CD4-positive, alpha-beta memory T cell (primary cell): ENCODE measurements at places on chromosomes 2 and 18.

GRCh38 chr2:178241844-178242551, 47.7 kb downstream of the OSBPL6 start:
- DNase-seq, result no peak

DNA sequence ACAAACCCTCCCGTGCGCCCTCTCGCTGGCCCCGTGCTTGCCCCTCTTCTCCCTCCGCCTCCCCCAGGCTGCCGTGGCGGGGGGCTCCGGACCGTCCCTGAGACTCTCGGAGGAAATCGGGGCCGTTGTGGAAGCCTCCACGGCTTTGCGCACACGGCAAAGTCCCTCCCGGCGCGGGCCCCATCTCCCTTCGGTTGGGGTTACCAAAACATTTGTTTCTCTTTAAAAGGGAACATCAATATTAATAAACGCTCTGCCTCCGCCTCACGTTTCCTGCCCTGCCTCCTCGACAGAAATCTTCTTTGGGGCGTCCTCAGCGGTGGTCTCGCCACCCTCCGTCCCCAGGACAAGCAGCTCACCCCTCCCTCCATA, 3.8 kb downstream of the PAX3 start:
- DNase-seq, result no peak

DNA sequence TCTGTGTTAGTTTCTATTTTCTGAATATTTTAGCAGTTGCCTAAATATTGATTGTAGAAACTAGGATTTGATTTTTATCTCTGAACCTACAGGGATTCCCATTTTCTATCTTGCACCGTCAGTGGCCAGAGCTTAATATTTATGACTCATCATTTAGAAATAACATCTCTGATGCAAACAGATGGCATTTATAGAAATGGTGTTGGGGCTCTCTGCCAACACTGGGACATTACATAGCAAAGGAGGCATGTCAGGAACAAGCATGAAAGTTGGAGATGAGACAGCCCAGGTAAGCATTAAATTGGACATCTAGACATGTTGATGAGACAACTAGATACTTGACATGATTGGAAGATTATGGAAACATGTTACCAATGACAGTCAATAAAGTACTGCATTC, 165.3 kb upstream of the SYT4 start:
- no peak for DNase-seq

GRCh38 chr2:40265602-40266001, 186.3 kb downstream of the SLC8A1 start:
- DNase-seq, result no peak

GRCh38 chr2:194223218-194223617, 1433.8 kb upstream of the SLC39A10 start:
- no peak for DNase-seq

DNA sequence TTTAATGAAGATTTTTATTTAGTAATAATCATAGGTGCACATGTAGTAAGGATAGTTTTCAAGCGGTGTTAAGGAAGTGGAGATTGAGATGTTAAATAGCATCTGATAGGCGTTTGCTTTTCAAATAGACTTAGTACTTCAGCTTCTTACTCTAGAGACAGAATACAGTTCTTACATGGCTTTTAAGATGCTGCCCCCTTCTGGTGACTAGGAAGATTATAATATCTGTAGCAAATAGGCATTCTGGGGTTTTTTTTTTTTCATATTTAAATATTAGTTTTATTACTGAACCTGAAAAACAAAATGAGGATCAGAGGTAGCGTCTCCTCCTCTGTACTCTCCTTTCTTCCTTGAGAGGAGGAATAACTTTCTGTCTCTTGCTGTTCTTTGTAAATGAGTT, 100.2 kb downstream of the AGAP1 start:
- DNase-seq, result no peak

DNA sequence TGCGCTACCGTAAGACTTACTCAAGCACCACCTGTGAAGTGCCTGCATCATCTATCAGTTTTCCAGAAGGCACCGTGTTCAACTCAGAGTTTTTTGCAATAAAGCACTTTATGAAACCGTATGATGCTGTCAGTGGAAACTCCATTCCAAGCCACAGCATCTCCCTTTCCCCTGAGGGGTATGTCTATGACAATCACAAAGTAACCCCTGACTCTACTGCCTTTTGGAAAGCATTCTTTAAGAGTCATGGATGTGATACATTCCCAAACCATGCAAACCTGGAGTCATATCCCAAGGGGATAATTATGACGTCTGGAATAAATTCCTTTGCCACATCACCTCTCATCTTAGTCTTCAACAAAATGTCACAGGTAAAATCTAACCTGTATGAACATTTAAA, 39.2 kb downstream of the UNC50 start:
- DNase-seq, result no peak

DNA sequence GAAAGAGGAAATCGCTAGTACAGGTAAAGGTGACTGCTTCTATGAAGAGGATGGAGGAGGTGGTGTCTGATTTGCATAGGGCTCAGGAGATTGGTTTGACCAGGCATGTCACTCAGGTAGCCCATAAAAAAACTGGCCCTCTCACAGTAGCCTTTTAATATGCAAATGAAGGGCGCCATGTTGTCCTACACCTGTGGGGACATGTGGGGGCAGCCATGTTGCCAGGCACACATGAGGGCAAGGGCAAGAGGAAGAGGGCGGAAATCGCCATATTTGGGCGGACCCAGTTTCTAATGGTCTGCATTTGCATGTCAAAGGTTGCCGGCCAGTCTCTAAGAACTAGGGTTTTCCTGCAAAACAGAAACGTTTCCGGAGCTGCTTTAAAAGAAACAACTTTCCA, 1330.6 kb downstream of the DSC3 start:
- DNase-seq, result no peak

- DNase-seq, result no peak
Measured at GRCh38 chr18:54767098-54767497, 61.2 kb upstream of the RAB27B start.

DNA sequence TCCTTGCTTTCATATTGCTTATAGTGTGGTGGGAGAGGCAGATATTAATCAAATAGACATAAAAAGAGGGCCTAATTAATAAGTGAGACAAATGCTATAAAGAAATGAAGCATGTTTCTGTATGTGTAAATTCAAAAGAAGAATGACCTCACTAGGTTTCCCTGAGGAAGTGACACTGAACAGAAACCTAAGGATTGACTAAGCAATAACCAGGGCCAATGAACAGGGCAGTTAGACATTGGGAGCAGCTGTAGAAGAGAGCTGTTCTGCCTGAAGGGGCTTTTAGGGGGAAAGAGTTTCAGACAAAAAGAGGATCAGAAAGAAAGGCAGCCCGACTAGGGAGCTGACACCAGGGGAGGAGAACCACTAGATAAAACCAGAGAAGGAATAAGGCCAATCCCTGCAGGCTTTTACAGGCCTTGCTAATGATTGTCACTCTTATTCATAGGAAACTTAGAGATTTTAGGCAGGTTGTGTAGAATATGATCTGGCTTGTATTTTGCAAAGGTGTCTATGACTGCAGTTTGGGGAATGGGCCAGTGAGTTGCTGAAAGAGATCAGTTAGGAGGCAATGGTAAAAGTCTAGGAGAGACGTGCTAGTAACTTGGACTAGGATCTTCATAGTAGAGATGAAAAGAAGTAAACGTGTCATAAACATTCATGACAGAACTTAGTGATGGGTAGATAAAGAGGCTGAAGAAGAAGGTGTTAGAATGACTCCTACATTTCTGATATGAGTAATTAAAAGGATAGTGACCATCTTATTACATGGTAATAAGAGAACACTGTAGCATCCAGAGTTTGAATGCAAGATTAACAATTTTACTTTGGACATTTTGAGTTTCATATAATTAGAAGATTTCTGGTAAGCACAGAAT, 26.8 kb upstream of the NABP1 start:
- DNase-seq, result no peak

DNA sequence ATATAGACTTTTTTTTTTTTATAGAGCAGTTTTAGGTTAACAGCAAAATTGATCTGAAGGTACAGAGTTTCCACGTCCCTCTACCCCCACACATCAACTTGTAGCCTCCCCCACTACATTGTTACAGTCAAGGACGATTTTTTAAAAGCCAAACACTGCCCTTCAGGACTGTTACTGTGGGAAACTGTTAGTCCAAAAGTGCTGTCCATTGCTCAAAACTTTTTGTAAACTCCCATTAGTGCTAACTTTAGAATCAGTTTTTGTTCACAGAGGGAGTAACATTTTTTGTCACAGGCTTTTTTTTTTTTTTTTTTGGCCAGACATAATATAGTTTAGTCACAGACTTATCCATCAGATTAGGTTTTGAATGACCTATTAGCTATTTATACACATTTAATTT, 24.1 kb downstream of the ELP2 start:
- no peak for DNase-seq

DNA sequence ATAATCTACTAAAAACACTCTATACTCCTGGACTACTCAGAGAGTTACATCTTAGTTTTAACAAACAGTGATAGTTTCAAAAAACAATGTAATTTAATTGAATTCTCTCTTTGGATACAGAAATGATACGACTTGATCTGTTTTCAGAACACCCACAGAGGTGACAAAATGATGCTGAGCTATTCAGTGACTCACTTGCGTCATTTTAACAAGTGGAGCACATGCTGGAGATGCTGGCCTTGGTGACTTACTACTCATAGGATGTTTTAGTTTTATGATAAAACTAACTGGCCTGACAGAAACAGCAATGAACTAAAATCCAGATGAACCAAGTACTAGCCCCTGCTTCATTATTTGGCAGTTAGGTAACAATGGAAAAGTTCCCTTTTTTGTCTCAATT, 101.3 kb upstream of the ITGB6 start:
- DNase-seq, result no peak

DNA sequence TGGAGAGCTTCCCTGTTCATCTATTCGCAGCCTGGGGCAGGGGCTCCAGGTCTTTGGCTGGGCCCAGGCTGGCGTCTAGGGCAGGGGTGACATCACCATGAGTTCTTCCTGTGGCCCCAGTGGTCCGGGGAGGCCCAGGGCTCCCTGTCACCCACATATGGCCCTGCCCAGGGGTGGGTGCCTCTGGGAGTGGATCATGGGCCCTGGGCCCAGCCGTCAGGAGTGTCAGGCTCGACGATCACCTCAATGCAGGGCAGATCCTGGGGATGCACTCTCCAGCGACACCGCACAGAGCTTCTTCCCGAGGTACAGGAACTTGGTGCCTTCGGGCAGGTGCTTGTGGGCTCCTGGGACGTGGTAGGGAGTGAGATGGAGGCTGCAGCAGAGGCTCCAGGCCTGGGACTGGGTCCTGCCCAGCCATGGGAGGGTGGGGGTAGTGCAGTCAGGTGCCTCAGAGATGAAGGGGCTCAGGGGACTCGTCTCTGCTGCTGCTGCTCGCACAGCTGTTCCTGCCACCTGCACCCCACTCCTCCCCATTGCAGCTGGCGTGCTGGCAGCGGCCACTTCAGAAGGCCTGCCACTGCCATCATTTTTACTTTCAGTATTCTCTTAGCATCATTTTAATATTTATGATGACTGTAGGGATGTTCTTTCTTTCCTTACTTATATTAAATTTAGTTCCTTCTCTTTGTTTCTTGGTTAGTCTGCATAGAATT, 196.0 kb upstream of the VRK2 start:
- no peak for DNase-seq

DNA sequence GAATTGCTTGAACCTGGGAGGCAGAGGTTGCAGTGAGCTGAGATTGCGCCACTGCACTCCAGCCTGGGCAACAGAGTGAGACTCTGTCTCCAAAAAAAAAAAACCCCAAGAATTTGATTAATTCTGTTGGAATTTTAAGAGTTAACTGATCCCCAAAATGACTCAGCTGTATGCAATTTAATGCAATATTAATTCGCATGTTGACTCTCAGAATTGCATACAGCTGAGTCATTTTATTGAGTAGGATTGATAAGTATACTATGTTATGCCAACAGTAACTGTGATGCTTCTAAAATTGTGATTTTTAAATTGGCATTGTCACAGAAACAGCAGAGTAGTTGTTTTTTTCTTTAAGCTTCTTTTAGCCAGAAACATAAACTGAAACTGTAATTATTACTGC, 19.6 kb downstream of the MSH2 start:
- no peak for DNase-seq

GRCh38 chr2:39725401-39725800, 53.7 kb downstream of the THUMPD2 start:
- DNase-seq, result no peak

DNA sequence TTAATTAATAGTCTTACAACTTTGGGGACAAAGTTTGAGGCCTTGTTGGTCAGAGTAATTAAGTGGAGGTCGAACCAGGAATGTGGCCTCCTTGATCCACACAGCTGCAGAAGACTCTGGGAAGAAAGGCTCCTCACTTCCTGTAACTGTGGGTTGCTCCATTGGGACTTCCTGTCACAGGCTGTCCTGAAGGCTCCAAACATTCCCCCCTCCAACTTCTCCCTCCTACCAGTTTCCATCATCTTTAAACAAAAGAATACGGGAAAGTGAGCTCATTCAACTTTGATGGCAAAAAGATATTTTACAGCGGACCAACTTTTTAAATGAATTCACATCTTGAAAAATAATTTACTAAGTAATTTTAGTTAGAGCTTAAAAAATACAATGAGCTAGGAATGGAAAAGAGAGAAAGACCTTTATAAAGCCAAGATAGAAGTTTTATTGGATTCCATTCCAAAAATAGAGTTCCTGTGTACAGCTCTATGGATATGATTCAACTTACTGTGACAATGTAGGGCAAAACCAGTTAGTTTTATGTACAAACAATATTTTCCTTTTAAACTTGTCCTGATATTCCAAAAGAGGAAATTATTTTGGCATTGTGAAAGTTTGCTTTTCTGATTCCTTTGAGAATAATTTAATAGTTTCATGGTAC, 212.0 kb upstream of the NABP1 start:
- DNase-seq, result no peak

DNA sequence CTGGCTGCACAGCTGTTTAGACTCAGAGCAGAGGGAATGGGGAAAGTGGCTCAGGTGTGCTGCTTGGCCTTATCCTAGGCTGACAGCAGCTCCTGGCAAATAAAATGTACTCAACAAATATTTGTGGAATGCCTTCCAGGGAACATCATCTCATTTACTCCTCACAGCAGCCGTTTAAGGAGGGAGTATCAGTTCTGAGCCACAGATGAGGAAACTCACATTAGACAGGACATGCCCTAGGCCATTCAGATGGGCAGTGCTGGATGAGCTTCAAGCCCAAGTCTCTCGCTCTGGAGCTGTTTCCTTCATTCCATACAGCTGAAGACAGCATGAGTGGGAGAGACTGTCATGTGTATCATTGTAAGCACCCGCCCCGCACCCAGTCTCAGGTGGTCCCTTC, 129.6 kb upstream of the CNGA3 start:
- no peak for DNase-seq

- no peak for DNase-seq
Measured at GRCh38 chr2:236840857-236841256, 244.8 kb upstream of the COPS8 start.

DNA sequence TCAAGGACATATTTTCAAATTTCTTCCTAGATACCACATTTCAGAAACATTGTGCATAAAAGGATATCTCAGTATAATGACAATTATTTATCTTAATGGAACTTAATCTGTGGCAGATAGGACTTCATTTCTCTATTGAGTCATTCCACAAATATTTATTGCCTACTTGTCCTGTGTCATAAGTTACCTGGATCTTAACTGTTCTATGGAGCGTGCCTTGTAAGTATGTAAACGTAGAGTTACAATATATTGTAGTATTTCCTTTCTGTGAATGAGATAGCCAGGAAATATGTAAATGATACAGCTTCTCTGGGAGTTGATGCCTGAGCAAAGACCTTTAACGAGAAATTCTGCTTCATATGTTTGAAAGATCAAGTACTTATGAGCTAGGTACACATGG, 2.5 kb downstream of the AGFG1 start:
- no peak for DNase-seq

- DNase-seq, result no peak
Measured at GRCh38 chr2:130351711-130352110, 4.1 kb upstream of the PTPN18 start.
